ENCODE measurements at places on chromosomes 16 and 17.
A peak's percentile ranks its signal among the peaks of the same experiment; 100 is the strongest.

DNA sequence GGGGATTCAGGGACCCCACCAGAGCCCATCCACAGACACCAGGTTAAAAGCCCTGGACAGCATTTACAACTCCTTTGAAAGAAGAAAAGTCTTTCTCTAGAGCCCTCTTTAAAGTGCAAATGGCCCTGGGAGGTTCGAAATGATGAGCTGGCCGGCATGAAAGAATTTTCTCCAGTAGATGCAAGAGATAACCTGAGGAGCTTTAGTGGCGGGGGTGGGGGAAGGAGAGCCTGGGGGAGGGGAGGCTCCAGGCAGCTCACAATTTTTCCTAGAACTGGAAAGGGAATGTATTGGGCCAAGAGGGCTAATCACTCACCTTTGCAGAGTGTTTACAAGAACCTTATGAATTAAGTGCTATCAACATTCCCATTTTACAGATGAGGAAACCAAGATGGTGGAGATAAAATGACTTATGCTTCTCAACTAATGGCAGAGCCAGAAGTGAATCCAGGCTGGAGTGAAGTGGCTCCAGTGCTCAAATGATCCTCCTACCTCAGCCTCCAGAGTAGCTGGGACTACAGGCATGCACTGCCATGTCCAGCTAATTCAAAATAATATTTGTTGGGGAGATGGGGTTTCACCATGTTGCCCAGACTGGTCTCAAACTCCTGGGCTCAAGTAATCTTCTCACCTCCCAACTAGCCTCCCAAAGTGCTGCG is 4.2 kb upstream of the CDH1 start:
- DNase-seq, result no peak

GRCh38 chr17:66836063-66837005 is 1.4 kb downstream of the CACNG5 start:
- DNase-seq, result no peak

GRCh38 chr16:8070506-8070905 is 519.8 kb downstream of the TMEM114 start:
- no peak for DNase-seq

GRCh38 chr16:73171901-73172240 is 123.9 kb upstream of the ZFHX3 start:
- no peak for DNase-seq

DNA sequence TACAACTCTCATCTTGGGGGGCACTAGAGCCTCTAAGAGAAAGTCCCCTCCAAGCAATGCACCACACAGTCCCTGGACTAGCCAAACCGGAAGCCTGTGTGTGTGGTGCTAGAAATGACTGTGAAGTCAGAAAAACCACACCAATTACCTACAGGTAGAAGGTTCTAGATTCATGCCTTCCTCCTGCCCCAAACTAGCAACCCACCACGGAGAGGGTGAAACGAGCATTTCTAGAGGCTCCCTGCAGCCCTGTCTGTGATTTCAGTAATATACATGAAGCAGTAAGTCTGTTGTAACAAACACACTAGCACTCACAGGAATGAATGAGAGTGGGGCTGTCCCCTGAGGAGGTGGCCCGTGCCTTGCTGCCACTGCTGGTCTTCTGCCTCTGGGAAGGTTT is 13.6 kb downstream of the ZFHX3 start:
- DNase-seq, result no peak

DNA sequence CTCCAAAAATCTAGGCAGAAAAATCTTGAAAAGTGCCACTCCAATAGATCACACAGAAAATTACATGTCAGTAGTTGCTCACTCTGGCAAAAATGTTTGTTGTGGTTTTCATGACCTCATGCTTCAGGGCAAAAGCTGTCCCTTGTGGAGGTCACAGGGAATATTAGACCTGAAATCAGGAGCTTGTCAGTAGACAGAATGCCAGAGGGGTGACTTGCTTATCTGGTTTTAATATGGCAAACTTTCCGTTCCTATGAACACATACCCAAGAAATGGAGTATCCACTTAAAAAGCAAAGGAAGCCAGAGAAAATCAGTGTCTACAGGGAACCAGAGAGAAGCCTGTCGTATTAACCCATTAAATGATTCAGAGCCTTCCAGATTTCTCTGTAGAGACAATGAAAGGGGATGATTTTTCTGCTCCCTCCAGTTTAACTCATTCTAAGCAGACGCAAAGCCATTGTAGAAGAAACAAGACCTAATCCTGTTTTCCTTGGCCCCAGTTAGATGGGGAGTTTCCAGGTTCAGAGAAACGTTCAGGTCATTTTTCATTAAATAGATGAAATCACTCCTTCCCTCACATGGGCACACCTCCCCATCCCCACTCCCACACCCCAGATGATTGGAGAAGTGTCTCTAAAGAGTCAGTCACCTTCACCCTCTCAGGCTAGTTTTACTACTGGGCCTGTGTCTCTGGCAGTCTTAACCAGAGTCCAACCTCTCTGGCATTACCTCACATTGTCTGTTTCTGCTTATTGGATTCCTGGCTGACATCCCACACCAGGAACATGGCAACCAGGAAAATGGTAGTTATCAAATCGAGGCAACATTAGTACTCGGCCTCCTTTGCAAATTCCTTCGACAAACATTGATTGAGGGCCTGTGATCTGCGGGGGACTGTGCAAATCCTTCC is 6.0 kb downstream of the SOX9 start:
- DNase-seq, result peak; percentile 74

DNA sequence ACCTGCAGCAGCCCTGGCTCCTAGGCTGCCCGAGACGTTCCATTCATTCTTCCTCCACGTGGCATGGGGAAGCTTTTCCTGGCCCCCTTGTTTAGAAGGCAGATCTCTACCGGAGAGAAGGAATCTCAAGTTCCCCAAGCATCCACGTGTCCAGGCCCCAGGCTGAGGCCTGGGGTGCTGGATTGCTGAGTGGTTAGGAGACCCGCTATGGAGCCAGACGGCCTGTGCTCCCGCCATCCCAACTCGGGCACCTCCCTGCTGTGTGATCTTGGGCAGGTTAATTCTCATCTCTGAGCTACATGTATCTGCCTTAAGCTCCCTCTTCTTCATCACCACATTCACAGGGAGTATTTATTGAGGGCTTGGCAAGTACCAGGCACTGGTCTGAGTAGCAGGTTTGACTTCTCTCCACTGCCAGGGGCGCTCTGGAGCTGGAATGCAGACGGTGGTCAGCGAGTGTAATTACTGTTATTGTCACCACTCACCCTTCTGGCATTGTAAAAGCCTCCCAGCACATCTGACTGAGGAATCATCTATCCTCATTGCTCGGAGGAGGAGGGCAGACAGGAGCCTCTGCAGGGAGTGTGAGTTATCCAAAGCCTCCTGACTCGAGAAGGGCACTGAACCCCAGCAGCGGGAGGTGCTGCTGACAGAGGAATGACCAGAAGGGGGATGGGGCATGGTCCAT is 1.1 kb upstream of the ADGRG1 start:
- DNase-seq, result peak; percentile 74

GRCh38 chr16:80077696-80078095 is 463.1 kb upstream of the DYNLRB2 start:
- DNase-seq, result no peak

- DNase-seq, result no peak
Measured at GRCh38 chr17:37256627-37257026, 119.2 kb upstream of the C17orf78 start.

DNA sequence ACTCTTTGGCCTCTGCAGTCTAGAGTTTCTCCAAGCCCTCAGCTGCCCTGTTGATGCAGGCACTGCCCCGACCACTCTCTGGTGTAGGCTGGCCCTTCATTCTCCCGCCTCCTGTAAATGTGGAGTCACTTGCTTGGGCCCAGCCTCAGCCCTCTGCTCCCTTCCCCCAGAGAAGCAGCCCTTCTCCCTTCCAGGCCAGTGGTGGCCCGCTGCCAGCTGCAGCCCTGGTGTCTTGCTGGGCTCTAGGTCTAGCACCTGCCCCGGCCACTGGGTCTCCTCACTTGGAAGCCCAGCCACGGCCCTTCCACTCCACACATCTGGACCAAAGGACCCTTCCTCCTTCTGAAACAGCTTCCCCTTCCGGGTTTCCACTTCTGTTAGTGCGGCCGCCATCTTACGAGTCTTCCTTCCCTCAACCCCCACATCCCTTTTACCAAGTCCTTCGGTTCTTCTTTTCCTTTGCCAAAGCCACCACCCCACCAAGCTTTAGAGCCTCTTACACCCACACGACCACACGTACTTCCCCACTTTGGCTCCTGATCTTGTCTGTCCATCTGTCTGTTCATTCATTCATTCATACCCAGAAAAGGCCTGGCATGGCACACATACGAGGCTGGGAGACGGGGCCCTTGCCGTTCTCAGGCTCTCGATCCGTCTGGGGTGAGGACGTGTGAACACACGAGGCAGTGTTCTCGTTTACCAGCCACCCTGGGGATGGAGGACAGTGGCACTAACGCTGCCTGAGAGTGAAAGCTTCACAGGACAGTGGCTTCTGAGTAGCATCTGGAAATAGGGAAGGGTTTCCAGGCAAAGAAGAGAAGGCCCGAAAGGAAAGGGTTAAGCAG is 68.0 kb downstream of the ABR start:
- peak; percentile 68 for DNase-seq

- DNase-seq, result no peak
Measured at GRCh38 chr16:7400117-7400890, 67.7 kb downstream of the RBFOX1 start.

GRCh38 chr17:59719526-59719925 is 12.1 kb downstream of the VMP1 start:
- DNase-seq, result no peak

DNA sequence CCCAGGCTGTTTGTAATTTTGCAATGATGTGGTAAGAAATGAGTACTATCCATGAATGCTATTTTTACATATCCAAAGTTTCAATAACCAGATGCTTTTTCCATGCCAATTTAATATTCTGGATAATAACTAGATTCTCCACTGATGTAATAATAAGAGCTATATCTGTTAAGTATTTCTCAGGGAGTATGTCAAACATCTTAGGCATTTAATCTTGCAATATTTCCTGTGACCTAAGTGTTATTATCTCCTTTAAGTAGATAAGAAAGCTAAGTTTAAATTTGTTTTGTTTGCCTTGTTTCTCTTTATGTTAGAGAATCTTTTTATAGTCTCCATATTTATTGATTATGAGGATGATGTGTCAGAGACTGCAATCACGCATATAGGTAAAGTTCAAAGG is 32.3 kb upstream of the HS3ST3A1 start:
- no peak for DNase-seq

DNA sequence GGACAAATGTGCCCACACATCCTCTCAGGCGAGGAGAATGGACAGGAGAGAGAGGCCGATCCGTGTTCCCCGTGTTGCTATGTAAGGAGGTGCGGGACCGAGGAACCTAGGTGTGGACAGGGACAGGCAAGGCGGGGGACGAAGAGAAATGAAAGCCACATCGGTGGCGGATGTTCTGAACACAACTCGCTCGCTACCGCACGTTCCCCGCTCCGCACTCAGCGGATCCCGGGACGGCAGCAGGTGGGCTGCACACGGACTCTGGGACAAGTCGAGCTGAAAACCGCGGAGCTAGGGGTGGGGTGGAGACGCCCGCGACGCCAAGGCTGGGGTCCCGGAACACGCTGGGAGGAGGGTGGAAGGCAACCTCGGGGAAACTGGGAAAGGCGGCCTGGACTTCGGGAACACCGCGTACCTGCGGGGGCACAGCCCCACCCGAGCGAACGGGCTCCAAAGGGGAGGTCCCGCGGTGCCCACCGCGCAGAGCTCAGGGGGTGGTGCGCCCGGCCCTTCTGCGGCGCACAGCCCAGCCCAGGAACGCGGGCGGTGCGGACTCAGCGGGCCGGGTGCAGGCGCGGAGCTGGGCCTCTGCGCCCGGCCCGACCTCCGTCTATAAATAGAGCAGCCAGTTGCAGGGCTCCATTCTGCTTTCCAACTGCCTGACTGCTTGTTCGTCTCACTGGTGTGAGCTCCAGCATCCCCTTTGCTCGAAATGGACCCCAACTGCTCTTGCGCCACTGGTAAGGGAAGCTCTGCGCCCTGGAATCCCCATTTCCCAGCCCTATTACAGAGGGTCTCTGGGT is at the start of gene MT1E:
Gene MT1E (plus strand): TSS at position 642 of the 803 bp plus-strand sequence. CDS start 71 bp downstream, at position 713.
- no peak for DNase-seq
